ENCODE measurements at places on chromosomes 4 and X.

GRCh38 chrX:18748499-18748898 lies 41.1 kb downstream of the PPEF1 start:
- no peak for DNase-seq

DNA sequence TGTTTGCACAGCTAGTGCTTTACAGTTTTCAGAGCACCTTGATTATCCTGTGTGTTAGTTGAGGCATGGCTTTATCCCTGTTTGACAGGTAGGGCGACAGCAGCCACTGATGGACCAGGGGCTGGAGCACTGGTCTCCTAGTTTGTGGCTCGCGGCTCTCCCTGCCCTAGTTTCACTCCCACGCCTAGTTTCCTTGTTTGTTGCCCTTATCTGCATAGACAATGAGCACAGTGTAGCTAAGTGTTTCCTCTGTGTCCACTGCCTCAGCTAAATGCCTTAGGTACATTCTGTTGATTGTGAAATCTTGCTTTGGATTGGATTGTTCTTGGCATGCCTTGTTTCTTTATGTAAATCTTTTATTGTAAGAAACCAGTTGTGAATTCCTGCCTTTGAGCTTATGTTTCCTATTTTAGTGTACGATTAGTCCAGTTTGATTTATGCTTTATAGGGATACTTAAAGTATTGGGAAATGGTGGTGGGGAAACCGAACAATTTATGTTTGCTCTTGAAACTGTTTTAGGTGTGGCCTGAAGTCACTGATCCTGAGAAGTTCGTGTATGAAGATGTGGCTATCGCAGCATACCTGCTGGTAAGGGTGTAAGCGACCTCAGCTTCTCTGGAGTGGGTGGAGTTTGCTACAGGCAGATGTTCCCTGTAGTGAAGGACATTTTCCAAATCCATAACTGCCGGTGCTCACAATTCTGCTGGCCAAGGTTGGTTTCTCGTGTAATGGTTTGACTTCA lies 11.0 kb downstream of the TRMT44 start:
- DNase-seq, result no peak

DNA sequence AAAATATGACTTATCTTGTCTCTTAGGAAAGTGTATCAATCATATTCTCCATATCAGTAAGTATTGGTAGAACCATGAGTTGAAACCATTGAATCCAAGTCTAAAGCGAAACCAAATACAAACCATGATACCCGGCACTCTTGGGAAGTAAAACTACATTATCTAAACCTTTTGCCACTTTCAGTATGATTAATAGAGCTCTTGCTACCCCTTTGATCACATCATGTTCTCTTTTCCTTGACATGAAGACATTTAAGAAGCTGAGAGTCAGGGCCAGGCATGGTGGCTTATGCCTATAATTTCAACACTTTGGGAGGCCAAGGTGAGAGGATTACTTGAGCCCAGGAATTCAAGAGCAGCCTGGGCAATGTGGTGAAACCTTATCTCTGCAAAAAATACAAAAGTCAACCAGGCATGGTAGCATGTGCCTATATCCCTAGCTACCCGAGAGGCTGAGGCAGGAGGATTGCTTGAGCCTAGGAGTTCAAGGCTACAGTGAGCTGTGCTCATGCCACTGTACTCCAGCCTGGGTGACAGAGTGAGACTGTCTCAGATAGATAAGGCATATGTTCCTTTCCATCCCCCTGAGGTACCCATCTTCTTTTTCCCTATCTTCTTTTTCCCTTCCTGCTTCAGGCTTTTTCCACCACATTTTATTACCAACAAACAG lies 45.4 kb downstream of the CEP135 start:
- no peak for DNase-seq

- no peak for DNase-seq
These were observed 91.2 kb upstream of the ELOVL6 start for GRCh38 chr4:110289601-110290100.

- no peak for DNase-seq
These were observed 494.2 kb upstream of the INTU start for GRCh38 chr4:127138586-127138985.

DNA sequence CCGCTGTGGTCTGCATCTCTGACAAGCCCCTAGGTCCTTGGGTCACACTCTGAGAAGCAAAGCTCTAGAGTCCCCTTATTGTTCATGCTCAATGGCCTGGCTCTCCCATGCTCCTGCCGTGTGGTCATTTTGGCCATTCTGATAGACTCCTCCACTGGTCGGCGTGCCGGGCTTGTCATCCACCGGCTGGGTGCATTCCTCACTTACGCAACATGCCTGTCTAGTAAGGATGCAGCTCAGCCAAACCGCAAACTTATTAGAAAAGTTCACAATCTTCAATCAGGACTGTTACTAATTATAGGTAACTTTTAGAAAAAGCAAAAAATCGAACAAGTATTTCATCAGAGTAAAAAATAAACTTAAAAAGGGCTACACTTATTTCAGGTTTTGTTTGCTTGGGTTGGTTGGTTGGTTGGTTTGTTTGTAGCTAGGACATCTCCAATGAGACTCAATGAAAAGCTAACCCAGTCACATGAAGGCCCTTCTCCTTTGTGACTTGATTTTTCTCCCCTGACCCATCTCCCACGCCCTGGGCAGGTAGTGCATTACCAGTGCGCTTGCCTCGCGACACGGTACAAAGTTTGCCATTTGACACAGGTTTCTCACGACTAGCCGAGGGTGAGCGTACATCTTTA lies 41.0 kb downstream of the IRF2 start:
- DNase-seq, result peak; percentile 13

GRCh38 chrX:52870046-52870445 lies 2.2 kb upstream of the XAGE3 start:
- no peak for DNase-seq

GRCh38 chr4:57430726-57431125 lies 320.5 kb upstream of the IGFBP7 start:
- no peak for DNase-seq

GRCh38 chrX:111831343-111831742 lies 44.6 kb upstream of the TRPC5OS start:
- DNase-seq, result no peak

DNA sequence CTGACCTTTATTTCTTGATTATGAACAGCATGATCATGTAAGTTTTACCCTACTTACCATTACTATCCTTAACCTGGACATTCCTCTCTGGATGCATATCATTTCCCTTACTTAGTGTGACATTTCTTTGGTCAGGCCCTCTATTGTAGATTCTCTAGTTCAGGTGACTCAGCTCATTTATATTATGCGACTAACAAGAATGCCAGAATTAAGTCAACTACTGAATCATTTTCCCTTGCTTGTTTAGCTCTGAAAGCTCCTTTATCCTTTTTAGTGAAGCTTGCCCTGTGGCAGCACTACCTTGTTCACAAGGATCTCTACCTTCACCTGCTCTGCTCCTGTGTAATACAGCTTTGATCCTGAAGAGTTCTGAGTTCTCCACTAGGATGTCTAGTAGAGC lies 15.1 kb upstream of the UGT2B17 start:
- no peak for DNase-seq

GRCh38 chr4:108536577-108536976 lies 83.8 kb upstream of the RPL34 start:
- no peak for DNase-seq

DNA sequence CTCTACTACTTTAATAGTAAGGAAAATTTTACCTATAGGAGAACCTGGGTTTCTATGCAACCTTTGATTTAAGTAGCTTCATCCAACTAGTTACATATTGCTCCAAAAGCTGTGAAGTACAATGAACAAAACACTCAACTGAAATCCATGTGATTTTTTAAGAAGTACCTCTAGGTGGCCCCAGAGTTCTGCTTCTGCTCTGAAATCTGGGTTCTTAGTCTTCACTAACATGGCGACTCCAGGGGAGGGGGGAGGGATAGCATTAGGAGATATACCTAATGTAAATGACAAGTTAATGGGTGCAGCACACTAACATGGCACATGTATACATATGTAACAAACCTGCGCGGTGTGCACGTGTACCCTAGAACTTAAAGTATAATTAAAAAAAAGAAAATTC lies 73.4 kb upstream of the MAGEB2 start:
- DNase-seq, result peak; percentile 59

DNA sequence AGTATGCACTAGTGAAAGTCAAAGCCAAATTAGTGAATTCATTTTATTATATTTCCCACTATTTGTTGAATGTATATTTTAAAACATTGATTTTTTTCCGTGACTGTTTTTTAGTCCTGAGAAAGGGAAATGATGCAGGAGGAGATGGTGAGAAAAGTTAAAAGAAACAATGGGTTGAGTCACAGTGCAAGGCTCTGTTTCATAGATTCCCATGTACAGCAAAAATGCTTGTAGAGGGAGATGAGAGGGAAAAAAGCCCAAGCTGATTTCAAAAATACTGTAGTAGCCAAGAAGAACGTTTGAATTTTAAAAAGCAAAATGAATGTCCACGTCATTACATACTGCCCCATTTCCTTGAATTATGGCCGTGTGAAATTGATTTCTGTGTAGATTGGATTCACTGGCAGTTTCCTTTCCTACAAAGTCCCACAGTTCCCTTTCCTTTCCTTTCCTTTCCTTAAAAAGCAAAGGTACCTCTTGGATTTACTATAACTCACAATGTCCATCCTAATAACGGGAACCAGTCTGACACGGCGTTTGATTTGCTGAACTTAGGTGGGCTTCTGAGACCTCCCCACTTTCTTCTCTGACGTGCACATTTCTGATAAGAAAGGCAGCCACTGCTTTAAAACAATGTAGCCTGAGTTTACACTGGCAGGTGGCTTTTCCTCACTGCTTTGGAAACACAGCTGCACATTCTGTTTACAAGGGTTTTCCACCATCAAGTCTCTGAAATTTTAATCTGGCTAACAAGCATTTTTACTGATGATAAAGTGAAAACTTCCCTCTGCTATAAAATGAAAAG lies 63.7 kb downstream of the SPCS3 start:
- peak; percentile 81 for DNase-seq

DNA sequence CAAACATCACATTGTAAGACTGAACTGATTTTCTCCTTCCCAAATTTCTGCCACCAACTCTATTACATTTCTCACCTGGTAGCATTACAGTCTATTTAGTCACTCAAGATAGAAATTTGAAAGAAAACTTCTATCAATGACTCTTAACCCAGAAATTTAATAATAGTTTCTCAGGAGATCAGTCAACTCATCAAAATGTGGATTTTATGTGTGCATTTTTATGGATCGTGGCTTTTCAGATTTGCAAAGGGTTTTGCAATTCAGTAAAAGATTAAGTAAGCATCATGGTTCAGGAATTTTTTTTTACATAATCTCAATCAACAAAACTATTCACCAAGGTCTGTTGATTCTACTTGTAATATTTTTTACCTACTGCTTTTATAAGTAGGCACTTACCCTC lies 111.1 kb downstream of the CFAP299 start:
- DNase-seq, result peak; percentile 52

DNA sequence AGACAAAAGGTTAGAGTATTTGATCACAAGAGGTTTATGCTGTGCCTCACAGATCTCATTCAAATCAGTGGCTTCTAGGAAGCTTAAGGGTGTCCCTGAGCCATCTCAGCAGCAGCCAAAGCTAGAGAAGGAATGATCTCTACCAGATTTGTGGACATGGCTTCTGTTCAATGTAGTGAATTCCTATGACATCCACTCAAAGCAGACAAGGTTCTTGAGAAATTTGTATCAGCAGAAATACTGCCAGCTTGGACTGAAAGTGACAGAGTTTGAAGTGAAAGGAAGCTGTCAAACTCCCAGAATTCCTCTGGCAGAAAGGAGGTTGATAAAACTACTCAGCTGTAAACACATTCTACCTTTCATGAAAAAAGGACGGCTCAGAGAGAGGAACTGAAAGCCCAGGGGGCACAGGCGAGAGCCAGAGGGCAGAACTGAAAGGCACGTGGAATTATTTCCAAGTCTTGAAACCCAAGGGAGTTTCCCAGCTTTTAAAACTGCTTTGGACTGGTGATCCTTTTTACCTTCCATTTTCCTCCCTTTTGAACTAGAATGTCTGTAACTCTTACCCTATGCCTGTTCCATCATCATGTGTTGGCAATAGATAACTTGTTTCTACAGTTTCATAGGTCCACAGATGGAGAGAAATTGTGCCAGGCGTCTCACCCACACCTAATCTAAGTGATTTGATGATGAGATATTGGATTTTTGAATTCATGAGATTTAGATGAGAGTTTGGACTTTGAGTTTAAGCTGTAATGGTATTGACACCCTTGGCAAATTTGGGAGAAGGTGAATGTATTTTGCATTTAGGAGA lies 14.5 kb upstream of the MED14 start:
- DNase-seq, result no peak

- DNase-seq, result peak; percentile 64
These were observed at the start of gene TLR1 for GRCh38 chr4:38804654-38805295. Gene TLR1 (minus strand): TSS chr4:38804791. CDS start chr4:38798831, 5,960 bp downstream.

- peak; percentile 5 for DNase-seq
These were observed 43.7 kb upstream of the PUDP start for GRCh38 chrX:7191681-7192110.

GRCh38 chr4:168930413-168931196 lies 79.5 kb downstream of the CBR4 start:
- DNase-seq, result no peak

DNA sequence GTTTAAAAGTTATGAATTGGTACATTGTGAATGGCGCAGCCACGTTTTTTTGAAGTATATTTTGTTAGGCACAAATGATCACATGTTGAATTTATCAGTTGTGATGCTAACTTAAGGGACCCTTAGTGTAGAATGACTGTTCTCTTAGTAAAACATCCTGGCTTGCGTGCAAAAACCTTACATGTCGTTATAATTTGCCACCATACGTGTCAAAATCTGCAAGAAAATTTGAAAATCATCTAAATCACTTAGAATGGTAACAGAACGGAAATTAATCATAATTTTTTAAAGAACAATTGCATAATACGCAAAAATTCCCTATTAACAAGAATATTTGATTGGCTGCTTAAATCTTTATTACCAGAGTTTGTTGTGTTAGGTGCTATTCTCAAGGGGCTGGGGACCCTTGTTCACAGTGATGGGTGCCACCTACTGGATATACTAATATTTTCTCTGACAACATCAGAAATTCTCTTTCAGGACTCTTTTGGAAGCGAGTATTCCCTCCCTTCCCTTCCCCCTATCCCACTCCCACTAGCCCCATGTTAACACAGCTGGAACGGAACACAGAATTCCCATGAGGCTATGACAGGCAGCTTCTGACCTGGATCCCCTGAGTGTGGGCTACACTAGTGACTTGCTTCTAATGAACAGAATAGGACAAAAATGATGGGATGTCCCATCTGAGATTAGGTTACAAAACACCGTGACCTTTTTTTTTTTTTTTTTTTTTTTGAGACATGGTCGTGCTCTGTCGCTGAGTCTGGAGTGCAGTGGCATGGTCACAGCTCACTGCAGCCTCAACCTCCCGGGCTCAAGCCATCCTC lies 71.8 kb downstream of the SUPT20HL2 start:
- DNase-seq, result peak; percentile 39

- peak; percentile 22 for DNase-seq
These were observed 55.9 kb downstream of the RBM47 start for GRCh38 chr4:40573593-40574311.

DNA sequence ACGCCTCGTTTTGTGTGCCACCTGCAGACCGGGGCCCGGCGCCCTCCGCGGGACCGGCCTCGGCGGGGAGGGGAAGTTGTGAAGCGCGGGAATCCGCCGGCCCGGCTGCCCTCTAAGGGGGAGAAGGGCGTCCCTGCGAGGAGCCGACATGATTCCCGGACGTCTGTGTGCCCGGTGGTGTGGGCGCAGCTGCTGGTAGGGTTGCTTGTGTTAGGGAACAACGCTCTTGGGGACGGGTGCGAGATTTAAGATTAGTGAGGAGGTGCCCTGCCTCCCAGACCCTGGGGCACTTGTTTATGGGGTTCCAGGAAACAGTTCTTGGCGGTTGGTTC lies 627 bp downstream of the CDKN2AIP start:
- no peak for DNase-seq

GRCh38 chrX:133045986-133046385 lies 50.9 kb downstream of the USP26 start:
- DNase-seq, result peak; percentile 1
